ENCODE measurements at places on chromosomes 1 and 21.
A peak's percentile ranks its signal among the peaks of the same experiment; 100 is the strongest.

DNA sequence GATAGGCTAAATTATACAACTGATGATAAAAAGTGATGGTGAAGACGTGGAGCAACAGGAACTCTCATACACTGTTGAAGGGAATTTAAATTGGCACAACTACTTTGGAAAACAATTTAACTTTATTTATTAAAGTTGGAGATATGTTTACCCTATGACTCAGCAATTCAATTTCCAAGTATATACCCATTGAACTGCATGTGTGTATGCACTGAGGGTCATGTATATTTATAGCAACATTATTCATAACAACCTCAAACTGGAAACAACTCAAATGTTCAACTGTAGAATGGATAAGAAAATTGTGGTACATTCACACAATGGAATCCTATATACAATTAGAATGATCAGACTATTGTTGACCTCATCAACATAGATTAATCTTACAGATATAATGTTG is 16.5 kb upstream of the BCAS2 start:
- DNase-seq: no peak

- no peak for DNase-seq
These were observed 18.4 kb upstream of the TNFRSF1B start for GRCh38 chr1:12148160-12148957.

- no peak for DNase-seq
These were observed 14.1 kb upstream of the RNF223 start for GRCh38 chr1:1088029-1088800.

DNA sequence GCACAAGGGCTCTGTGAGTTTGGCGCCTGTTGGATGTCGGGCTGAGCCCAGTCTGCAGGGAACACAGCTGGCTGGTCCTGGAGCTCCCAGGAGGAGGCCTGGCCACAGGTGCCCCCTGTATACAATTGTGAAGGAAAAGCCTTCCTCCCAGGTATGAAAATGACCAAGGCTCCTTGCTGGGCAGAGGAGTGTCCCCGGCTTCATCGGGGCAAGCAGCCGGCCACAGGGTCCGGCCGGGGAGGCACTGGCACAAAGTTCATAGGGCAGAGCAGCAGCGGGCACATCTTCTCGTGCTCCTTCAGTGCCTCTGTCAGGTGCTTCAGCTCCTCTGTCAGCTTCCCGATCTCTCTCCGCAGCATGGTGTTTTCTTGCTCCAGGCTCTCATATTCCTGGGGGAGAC is 13.0 kb downstream of the BATF3 start:
- DNase-seq: no peak

DNA sequence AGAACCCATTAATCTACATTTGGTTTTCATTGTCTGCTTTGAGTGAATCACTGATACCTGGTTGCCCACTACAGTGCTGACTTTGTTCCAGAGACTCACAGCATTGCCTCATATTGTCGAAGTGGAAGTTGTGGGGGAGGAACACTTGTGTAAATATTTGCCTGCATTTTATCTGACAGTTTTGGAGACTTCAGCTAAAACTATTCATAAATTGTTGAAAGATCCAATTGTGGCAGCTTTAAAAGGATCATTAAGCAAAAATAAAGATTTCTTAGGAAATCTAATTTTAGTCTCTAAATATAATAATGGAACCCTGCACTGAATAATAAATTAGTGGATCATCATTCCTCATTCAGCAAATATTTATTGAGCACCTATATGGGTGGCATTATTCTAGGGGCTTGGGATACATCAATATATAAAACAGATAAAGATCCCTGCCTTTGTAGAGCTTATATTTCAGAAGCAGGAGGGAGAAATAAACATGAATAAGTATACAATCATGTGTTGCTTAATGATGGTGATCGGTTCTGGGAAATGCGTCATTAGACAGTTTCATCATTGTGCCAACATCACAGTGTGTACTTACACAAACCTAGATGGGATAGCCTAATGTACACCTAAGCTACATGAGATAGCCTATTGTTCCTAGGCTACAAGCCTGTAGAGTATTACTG is 73.5 kb downstream of the OSBPL9 start:
- DNase-seq: no peak

DNA sequence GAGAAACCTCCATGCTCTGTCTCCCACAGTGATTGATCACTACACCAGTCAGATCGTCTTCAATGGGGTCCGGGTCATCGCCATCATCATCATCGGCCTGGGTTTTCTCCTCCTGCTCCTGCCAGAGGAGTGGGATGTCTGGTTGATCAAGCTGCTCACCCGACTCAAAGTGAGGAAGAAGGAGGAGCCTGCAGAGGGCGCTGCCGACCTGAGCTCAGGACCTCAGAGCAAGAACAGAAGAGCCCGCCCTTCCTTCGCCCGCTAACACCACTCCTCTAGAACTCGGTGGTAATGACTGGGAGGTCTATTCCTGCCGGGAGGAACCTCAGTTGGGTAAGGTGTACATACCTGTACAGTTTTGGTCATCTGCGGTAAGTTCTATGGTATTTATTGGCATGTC is 50.3 kb upstream of the COA6 start:
- peak; percentile 81 for DNase-seq

DNA sequence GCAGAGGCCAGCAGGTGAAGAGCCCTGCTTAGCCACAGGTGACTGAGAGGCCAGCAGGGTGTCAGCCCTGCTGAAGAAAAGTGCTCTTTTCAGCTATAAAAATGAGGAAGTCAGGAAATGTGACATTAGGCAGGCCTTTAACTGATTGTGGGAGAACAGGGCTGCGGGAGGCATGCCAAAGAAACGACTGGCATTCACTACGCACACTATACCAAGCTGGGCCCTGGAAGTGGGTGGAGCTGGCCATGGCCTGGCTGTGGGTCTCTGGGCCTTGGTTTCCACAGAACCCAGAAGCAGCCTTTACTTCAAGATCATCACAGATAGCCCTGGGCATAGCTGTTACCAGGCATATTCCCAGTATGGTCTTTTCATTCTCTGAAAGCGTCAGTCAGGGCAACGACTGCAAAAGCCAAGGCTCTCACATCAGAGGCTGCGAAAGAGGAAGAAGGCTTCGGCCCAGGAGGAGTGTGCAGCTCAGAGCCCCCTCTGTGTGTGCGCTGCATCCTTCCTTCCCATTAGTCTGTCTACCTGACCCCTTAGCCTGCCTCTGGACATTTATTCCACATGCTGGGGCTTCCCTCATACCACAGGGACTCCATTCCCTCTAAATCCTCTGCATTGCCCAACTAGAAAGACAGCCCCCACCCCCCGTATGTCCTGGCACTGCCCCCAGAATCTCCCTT is 14.3 kb downstream of the SLC2A1 start:
- DNase-seq: no peak

- DNase-seq: no peak
These were observed 28.4 kb downstream of the PARK7 start for GRCh38 chr1:7989762-7990428.

Measured in HAP-1 (cell line).